ENCODE measurements at places on chromosomes 4 and X.

GRCh38 chr4:74315376-74315775 lies 7.1 kb downstream of the EPGN start:
- no peak for DNase-seq

- no peak for DNase-seq
These were observed 8.7 kb upstream of the TIMM8A start for GRCh38 chrX:101357166-101357795.

DNA sequence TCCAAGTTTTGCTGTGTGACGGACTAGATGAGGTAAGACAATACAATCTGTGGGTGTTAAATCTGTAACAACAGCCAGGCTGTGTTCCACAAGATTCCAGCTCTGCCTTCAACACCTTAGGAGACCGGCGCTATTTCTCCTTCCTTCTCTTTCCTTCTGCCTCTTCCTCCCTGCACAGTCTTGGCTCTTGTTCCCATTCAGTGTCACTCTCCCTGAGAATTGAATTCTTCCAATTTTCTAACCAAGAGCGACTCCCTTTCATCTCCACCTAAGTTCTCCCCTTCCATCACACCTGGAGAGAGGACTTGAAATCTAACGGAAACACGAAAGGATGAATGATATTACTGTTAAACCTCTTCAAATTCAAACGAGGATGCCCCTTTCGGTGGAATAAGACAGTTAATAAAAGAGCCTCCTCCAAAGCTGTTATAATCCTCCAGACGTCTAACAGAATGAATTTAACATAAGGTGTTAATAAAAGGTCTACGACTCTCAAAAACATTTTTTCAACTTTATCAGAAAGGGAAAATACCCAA lies 2.7 kb downstream of the EPHA5 start:
- DNase-seq = no peak

DNA sequence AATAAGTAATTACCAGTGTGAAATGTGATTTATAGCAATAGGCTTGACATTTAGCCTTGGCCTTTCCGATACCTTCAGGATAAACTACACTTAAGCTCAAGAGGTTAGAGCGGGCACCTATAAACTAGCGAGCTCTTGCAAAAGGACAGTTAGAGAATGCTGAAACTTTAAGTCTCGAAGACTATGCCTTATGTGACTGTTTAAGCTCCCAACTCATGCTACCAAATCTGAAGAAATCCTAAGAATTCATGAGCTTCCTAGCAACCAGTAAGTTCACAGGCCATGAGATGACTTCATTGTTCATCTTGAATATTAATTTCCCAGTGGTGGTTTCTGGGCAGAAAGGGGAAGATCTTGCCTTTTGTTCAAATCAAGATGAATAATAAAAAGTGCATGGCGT lies 4.7 kb downstream of the STOX2 start:
- no peak for DNase-seq

GRCh38 chr4:153383131-153383530 lies 38.6 kb downstream of the MND1 start:
- no peak for DNase-seq

DNA sequence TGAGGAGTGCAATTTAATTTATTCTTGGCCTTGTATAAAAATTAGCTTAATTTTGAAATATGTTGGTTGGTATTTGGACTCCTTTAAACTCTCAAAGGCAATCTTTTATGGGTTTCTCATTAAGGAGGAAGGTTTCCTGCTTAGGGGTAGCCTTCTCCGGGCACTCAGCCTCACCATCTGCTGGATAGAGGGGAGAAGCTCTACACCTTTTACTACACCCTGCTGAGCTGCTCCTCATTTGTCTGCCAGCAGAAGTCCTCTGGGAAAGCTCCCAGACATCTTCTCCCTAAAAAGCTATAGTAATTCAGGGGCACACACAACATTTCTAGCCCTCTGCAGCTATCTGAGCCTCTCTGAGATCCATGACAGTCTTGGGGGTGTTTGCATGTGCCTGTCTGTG lies 179.1 kb downstream of the SOWAHB start:
- no peak for DNase-seq

DNA sequence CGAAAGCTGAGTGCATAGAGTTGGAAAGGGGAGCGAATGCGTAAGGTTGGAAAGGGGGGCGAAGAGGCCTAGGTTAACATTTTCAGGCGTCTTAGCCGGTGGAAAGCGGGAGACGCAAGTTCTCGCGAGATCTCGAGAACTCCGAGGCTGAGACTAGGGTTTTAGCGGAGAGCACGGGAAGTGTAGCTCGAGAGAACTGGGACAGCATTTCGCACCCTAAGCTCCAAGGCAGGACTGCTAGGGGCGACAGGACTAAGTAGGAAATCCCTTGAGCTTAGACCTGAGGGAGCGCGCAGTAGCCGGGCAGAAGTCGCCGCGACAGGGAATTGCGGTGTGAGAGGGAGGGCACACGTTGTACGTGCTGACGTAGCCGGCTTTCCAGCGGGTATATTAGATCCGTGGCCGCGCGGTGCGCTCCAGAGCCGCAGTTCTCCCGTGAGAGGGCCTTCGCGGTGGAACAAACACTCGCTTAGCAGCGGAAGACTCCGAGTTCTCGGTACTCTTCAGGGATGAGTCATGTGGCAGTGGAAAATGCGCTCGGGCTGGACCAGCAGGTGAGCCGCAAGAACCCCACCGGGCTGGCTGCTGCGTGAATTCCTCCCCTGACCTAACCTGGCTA lies at the start of gene DDX3X:
Gene DDX3X (plus strand): TSS at position 419 of the 619 bp plus-strand sequence. CDS start 91 bp downstream, at position 510.
- no peak for DNase-seq

- DNase-seq = no peak
These were observed 53.1 kb downstream of the HOPX start for GRCh38 chr4:56627985-56628384.

Data from iPS DF 6.9 (cell line).